T-cell (primary cell): ENCODE measurements at places on chromosomes 11 and 22. TPM values are rescaled to one million over a fixed set of nuclear protein-coding genes. Genes with fewer than 3 reads are reported as not detected.
A peak's percentile ranks its signal among the peaks of the same experiment; 100 is the strongest.

DNA sequence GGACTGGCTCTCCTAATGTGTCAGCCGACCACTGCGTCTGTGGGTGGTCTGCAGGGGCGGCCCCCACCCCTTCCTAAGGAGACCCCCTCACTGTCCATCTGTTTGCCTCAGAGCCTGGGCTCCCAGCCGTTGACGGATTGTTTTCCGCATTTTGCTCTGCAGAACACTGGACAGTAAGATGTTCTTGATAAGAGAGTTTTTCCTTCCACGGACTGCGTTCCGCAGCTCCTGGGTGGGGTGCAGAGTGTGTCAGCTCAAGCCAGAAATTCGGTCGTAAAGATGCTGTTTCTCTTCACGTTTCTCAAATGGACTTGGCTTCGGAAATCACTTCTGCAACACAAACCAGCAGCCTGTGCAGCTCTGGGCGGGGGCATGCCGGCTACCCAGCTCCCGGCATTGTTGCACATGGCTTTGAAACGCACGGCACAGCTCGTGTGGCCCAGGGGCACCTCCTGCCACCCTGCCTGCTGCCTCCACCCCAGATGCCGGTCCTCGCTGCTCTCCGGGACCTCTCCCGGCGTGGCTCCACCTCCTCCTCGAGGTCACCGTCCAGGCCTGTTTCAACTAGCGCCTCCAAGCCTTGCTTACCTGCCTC, 2.9 kb upstream of the MRGPRG start:
- no peak overlapping the region for H3K27ac ChIP-seq
- H3K4me1 ChIP-seq = no peaks in the 10 kb centered on the region
- H3K27me3 ChIP-seq = peaks cover 72% of the 10 kb centered on the region
- no peak for DNase-seq
- no peaks in the 10 kb centered on the region for H3K36me3 ChIP-seq
- no peak overlapping the region for H3K4me3 ChIP-seq

The OR2AG1 gene
- not detected for total RNA-seq

GRCh38 chr11:2213384-2213842, 41.8 kb upstream of the TH start:
- peaks cover 2% of the 10 kb centered on the region for H3K4me1 ChIP-seq
- peak; percentile 55 for DNase-seq

GRCh38 chr11:14308114-14308896, 50.7 kb downstream of the RRAS2 start:
- H3K27me3 ChIP-seq = no peaks in the 10 kb centered on the region
- H3K27ac ChIP-seq = no peak overlapping the region
- no peaks in the 10 kb centered on the region for H3K36me3 ChIP-seq
- H3K4me3 ChIP-seq = no peak overlapping the region
- DNase-seq = no peak

The FAT3 gene
- not detected for total RNA-seq

The CRYBA4 gene
- total RNA-seq = not detected

The ART1 gene
- total RNA-seq = not detected

GRCh38 chr22:46432164-46433068, 96.9 kb downstream of the TRMU start:
- H3K27me3 ChIP-seq = no peaks in the 10 kb centered on the region
- peaks cover 18% of the 10 kb centered on the region for H3K4me1 ChIP-seq
- peak overlapping the region; percentile 66 for H3K27ac ChIP-seq
- DNase-seq = peak; percentile 43
- no peaks in the 10 kb centered on the region for H3K36me3 ChIP-seq
- peak overlapping the region; percentile 81 for H3K4me3 ChIP-seq

The OR52H1 gene
- total RNA-seq = not detected

The C1QTNF5 gene
- total RNA-seq = not detected

The GRAP2 gene
- total RNA-seq = 144 TPM

The TENM4 gene
- total RNA-seq = 0.35 TPM

DNA sequence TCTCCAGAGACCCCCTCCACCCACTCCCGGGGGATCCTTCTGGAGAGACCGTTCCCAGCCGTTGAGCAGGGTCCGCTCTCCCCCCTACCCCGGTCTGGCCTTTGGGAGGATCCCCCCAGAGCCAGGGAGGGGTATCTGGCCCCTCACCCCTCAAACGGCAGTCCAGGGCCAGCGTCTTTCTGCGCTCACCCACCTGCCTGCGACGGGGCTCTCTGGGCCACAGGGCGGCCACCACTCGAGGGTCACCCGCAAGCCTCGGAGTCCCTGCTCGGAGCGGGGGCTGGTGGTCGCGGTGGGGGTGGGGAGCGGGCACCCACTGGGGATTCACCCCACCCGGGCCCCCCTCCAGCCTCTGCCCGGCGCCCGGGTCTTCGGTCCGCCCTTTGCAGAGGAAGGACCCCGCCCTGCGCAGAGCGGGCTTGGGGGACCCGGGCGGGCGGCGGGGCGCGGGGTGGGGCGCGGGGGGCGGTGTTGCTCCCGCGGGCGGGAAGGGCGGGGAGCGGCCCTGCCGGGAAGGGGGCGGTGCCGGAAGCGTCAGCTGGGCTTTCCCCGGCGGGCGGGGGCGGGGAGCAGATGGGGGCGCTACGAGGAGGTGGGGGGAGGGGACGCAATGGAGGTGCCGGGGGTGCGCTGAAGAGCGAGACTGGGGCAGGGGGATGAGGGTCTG, 16.6 kb downstream of the CRELD2 start:
- DNase-seq = peak; percentile 86
- H3K36me3 ChIP-seq = no peaks in the 10 kb centered on the region
- H3K4me3 ChIP-seq = peak overlapping the region; percentile 27
- H3K4me1 ChIP-seq = peaks cover 22% of the 10 kb centered on the region

- no peak overlapping the region for H3K27ac ChIP-seq
- H3K4me3 ChIP-seq = no peak overlapping the region
- H3K36me3 ChIP-seq = no peaks in the 10 kb centered on the region
- H3K27me3 ChIP-seq = peaks cover 10% of the 10 kb centered on the region
These were observed 83.6 kb upstream of the PRR5 start for GRCh38 chr22:44618400-44618799.

DNA sequence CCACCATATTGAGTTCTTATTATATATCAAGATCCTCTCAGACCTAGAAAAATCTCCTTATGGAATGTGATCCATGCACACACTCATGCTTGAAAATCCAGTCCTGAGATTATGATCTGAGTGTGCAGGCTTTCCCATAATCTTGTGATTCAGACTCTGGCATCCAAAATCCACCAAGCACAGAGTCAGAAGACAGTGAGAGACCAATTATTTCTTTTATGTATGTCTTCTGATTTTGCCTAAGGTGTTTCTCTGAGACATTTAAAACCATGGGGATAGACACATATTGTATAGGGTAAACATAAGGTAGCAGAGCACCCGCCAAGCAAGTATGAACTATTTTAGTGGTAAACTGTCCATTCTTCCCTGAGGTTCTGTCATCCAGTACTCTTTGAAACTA, 52.0 kb upstream of the MMP13 start:
- no peak overlapping the region for H3K4me3 ChIP-seq
- H3K27ac ChIP-seq = no peak overlapping the region
- no peaks in the 10 kb centered on the region for H3K27me3 ChIP-seq

The XBP1 gene
- total RNA-seq = 132 TPM

DNA sequence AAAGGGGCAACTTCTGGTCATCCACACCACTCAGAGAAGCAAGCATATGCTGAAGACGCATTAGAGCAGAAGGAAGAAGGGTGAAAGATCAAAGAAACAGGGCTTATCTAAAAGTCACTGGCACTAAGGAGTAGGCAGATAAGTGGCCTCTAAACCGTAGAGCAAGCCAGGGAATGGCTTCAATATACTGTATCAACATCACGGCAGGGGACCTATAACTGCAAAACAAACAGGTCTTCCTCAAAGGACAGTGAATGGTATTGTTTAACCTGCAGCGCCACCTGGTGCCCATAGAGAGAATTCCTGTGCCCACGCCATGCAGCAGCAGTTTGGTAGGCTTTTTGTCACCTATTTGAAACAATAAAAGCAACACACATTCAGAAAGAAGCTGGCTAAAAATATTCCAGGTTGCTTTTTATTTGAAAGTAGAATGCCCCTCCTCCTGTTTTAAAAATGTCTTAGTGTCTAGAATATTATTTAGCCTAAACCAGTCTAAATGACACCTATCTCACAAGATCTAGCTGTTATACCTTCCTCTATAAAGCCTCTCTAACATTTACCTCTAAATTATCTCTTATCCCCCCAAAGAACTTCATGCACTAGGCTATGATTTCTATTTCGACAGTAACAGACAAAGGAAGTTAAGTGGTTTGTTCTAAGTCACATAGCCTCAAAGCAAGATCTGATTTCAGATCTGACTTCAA, 21.8 kb downstream of the SNX19 start:
- H3K4me3 ChIP-seq = no peak overlapping the region
- H3K4me1 ChIP-seq = peaks cover 2% of the 10 kb centered on the region
- DNase-seq = peak; percentile 40
- H3K36me3 ChIP-seq = peaks cover 79% of the 10 kb centered on the region
- H3K27me3 ChIP-seq = no peaks in the 10 kb centered on the region
- no peak overlapping the region for H3K27ac ChIP-seq

DNA sequence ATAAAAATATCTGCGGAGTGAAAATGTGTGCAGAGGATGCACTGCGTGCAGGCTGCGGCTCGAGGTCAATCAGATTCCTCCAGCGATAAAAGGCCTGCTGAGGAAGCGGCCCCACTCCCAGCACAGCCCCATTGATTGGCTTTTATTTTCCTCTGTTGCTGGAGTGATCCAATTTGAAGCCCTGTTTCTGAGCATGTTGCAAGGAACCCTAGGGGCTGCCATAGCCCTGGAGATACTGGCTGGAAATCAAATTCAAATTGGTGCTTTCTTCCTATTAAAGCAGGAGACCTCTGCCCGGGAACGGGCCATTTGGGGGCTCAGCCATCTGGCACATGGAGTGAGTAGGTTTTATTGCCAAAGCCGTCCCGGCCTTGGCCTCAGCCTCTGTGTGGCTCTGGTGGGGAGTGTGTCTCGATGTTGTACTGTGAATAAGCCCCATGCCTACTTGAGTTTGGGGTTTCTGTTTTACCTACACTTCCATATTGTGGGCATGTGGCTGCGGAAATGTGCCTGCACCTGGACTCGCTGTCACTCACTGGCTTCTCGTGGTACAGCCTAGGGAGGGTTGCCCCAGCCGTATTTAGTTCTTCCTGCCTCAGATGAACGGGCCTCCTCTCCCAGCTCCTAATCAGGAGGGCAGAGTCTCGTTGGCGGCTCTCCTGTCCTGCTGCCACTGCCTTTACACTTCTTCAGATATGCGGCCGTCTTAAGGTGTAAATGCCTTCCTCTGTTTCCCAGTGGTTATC, 25.6 kb downstream of the PARVB start:
- peaks cover 9% of the 10 kb centered on the region for H3K4me1 ChIP-seq
- no peak overlapping the region for H3K27ac ChIP-seq
- H3K4me3 ChIP-seq = no peak overlapping the region
- no peaks in the 10 kb centered on the region for H3K27me3 ChIP-seq

DNA sequence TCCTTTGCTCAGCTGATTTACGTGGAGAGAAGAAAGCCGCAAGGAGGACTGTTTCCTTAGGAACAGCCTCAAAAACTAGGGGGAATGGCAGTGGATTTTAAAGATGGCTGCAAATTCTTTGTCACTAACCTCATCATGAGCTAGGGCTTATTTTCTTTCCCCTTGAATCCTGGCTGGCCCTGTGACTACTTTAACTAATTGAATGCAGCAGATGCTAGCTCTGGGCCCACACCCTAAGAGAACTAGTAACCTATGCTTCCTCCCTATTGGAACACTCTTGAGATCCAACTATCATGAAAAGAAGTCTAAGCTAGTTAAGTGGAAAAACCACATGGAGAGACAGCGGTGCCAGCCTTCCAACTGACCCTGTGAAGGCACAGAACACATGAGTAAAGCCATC, 421.3 kb upstream of the NARS2 start:
- no peak overlapping the region for H3K27ac ChIP-seq
- H3K27me3 ChIP-seq = no peaks in the 10 kb centered on the region
- H3K4me1 ChIP-seq = no peaks in the 10 kb centered on the region
- no peaks in the 10 kb centered on the region for H3K36me3 ChIP-seq
- H3K4me3 ChIP-seq = no peak overlapping the region

The ANGPTL5 gene
- not detected for total RNA-seq

GRCh38 chr11:87020764-87021365, 16.9 kb upstream of the TMEM135 start:
- H3K36me3 ChIP-seq = no peaks in the 10 kb centered on the region
- H3K4me3 ChIP-seq = no peak overlapping the region
- no peak for DNase-seq
- H3K4me1 ChIP-seq = no peaks in the 10 kb centered on the region

DNA sequence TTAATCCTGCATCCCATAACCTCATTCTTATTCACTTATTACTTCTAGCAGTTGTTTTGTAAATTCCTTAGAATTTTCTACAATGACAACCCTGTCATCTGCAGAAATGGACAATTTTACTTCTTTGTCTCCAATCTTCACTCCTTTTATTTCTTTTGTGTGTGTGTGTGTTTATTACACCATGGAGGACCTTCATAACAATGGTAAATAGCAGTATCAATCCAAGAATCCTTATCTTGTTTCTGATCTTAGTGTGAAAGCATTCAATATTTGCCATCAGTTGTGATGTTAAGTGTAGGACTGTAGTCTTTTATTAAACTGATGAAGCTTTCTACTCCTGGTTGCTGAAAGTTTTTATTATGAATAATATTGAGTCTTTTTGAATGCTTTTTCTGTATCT, 109.1 kb downstream of the MPPED2 start:
- no peak overlapping the region for H3K4me3 ChIP-seq
- no peaks in the 10 kb centered on the region for H3K4me1 ChIP-seq
- no peak for DNase-seq
- H3K36me3 ChIP-seq = no peaks in the 10 kb centered on the region
- no peaks in the 10 kb centered on the region for H3K27me3 ChIP-seq

DNA sequence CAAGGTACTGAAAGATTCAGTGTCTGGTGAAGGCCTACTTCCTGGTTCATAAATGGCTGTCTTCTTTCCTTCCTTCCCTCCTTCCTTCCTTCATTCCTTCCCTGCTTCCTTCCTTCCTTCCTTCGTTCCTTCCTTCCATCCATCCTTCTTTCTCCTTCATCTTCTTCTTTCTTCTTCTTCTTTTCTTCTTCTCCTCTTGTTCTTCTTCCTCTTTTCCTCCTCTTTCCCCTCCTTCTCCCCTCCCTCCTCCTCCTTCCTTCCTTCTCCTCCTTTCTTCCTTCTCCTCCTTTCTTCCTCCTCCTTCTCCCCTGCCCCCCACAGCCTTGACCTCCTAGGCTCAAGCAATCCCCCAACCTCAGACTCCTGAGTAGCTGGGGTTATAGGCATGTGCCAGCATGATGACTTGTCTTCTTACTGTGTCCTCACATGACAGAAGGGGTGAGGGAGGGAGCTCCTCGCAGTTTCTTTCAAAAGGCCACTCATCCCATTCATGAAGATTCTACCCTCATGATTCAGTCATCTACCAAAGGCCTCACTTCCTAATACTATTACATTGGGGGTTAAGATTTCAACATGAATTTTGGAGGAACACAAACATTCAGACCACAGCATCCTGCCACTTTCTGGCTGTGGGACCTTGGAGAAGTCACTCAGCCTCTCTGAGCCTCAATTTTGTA, 22.6 kb upstream of the CCDC134 start:
- no peaks in the 10 kb centered on the region for H3K36me3 ChIP-seq
- H3K27ac ChIP-seq = no peak overlapping the region
- H3K4me3 ChIP-seq = no peak overlapping the region
- H3K27me3 ChIP-seq = no peaks in the 10 kb centered on the region
- no peak for DNase-seq
- peaks cover 32% of the 10 kb centered on the region for H3K4me1 ChIP-seq
